ENCODE measurements at places on chromosomes 1 and 21.

GRCh38 chr21:32256873-32257620, 21.8 kb downstream of the MIS18A start:
- no peaks in the 10 kb centered on the region for H3K27me3 ChIP-seq
- H3K4me3 ChIP-seq = no peak overlapping the region
- H3K36me3 ChIP-seq = no peaks in the 10 kb centered on the region
- H3K4me1 ChIP-seq = peaks cover 12% of the 10 kb centered on the region

- no peaks in the 10 kb centered on the region for H3K36me3 ChIP-seq
- DNase-seq = no peak
- no peaks in the 10 kb centered on the region for H3K4me1 ChIP-seq
- no peaks in the 10 kb centered on the region for H3K27me3 ChIP-seq
Measured at GRCh38 chr1:209473025-209473424, 110.5 kb upstream of the CAMK1G start.

DNA sequence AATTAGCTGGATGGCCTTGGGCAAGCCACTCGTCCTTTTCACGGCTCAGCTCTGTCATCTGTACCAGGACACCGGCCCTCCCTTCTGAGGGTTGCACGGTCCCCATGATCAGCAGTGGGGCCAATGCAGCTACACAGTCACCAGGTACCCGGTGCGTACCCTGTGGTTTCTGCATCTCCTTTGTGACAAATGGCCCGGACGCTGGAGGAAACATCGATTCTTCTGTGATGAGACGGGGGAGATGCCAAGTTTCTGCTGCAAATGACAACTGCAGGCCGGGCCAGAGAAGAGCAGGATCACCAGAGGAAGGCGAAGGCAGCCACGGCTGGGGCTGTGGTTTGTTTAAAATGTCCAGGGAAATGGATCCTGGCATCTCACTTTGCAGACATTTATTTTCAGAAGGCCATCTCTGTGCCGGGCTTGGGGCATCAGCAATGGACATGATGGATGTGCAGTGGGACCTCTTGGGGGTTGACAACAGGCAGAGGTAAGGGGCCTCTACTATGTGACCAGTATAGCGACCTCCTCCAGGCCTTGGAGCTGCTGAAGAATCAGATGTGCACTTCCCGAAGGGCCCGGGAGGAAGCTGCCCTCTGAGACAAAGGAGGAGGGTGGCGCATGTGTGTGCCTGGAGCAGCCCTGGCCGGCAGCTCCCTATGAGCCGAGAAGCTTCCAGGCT, 221.9 kb upstream of the C1orf174 start:
- no peak for DNase-seq
- no peaks in the 10 kb centered on the region for H3K36me3 ChIP-seq
- H3K4me3 ChIP-seq = no peak overlapping the region
- H3K27me3 ChIP-seq = no peaks in the 10 kb centered on the region
- no peaks in the 10 kb centered on the region for H3K4me1 ChIP-seq

DNA sequence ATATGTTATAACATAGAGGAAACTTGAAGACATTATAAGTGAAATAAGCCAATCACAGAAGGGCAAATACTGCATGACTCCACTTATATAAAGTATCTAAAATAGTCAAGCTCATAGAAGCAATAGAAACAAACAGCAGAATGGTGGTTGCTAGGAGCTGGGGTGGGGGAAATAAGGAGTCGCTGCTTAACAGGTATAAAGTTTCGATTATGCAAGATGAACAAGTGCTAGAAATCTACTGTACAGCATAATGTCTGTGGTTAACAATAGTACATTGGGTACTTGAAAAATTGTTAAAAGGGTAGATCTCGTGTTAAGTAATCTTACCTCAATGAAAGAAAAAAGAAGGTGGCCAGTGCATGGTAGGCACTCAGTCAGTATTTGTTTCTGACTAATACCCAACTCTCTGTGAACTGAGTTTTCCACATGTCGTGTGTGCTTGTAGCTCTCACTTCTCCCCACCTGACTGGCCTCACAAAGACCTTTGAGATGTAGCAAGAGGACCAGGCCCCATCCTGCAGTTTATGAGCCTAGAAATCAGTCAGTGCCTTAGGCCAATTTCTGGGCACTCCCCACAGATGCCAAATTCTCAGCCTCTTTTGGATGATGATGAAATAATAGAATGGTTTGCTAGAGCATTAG, 14.7 kb upstream of the SPRR5 start:
- H3K27ac ChIP-seq = no peak overlapping the region
- no peaks in the 10 kb centered on the region for H3K36me3 ChIP-seq
- H3K4me1 ChIP-seq = no peaks in the 10 kb centered on the region
- no peak overlapping the region for H3K4me3 ChIP-seq

DNA sequence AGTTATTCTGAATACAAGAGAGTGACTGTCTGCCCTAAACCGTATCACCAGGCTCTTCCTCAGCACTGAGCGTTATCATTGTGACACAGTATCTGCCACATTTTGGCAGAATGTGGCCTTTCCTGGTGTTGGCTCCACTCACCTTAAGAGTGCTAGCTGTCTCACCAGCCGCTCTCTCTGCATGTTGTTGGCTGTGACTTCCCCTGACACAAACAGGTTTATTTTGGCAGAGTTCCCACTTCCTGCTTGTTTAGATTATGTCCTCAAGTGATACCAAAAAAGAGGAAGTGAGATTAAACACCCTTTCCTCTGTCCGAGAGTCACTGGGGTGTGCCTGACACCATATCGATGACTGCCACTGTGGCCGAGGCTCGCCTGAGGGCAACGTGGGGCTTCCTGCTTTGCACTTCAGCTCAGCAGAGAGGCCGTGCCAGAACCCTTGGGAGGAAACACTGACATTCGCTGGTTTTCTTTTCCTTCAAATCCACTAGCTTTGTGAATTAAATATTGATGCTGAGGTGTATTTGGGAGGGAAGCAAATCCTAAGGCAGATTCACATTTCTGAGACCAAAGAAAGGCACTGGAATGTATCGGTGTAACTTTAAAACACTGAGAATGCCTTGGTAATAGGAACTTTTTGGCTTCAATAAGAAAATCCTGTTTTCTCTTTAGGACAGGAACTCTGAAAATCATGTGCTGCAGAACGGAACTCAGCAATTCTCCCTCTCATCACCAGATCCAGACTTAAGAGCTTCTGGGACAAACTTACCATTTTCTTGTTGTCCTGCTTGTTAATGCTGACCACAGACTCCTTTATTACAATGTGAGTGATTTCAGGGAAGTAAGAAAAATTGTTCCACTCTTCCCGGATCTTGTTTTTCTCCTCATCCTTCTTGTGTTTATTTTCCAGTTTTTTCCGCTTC, 102.1 kb downstream of the JAK1 start:
- H3K36me3 ChIP-seq = peaks cover 65% of the 10 kb centered on the region
- DNase-seq = peak; percentile 63
- no peak overlapping the region for H3K4me3 ChIP-seq
- H3K4me1 ChIP-seq = peaks cover 5% of the 10 kb centered on the region

DNA sequence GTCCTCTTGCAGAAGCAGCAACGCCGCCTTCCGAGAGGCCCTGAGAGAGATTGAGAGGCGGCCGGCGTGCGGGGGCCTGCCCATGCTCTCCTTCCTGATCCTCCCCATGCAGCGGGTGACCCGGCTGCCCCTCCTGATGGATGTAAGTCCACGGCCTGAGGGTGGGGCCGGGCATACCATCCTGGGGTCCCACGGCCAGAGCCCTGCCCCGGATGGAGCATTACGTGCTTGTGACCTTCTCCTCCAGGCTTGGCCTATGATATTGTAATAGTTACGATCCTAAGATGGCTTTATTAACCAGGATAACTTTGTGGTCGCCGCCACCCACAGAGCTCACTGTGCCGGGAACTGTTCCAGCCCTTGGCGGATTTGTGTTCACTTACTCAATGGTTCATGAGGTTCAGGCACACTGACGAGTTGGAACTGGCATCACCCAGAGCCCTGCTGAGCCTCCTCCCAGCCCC, 18.9 kb downstream of the ARHGEF16 start:
- H3K27ac ChIP-seq = no peak overlapping the region
- H3K4me3 ChIP-seq = no peak overlapping the region
- H3K27me3 ChIP-seq = no peaks in the 10 kb centered on the region
- H3K36me3 ChIP-seq = no peaks in the 10 kb centered on the region
- peaks cover 12% of the 10 kb centered on the region for H3K4me1 ChIP-seq

DNA sequence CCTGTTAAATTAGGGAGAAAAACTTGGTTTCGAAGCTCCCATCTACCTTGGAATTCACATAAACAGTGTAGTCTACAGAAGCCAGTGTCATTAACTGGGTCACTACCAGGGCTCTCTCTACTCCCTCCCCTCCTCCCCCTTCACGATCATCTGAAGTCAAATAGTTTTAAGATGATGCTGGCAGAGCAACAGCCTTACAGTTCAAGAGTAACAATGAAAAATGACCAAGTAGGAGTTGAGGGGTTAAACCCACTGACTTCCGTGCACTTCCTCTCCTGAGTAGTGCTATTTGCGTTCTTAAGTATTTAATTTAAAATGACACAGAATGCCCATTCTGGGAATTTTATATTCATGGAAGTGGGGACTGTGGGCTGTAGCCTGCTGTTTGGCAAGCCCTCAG, 236.9 kb downstream of the SIPA1L2 start:
- no peaks in the 10 kb centered on the region for H3K4me1 ChIP-seq
- no peak for DNase-seq
- no peak overlapping the region for H3K27ac ChIP-seq
- no peak overlapping the region for H3K4me3 ChIP-seq
- peaks cover 15% of the 10 kb centered on the region for H3K36me3 ChIP-seq

- H3K27ac ChIP-seq = no peak overlapping the region
- DNase-seq = peak; percentile 7
- no peak overlapping the region for H3K4me3 ChIP-seq
- H3K36me3 ChIP-seq = peaks cover 28% of the 10 kb centered on the region
Measured at GRCh38 chr1:224196813-224197600, 14.0 kb downstream of the DEGS1 start.

DNA sequence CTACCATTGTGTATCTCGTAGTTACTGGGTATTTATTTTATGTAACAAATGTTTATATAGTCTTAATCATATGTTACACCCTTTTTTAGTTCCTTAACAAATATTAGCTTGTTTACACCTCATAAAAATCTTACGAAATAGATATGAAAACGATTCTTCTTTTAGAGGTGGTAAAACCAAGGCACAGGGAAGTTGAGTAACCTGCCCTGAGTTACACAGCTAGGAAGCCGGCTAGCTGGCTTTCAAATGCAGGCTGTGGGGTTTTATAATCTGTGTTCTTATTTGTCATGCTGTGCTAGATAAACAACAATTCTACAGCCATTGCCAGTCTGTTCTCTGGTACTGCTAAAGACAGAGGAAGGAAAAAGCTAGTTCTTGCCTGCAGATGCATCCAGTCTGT, 109.6 kb downstream of the NOS1AP start:
- H3K27ac ChIP-seq = no peak overlapping the region
- H3K4me1 ChIP-seq = no peaks in the 10 kb centered on the region
- DNase-seq = no peak
- H3K4me3 ChIP-seq = no peak overlapping the region
- H3K36me3 ChIP-seq = no peaks in the 10 kb centered on the region
